ENCODE measurements at places on chromosomes 2 and 18. TPM values are rescaled to one million over a fixed set of nuclear protein-coding genes. Genes with fewer than 3 reads are reported as not detected.

- DNase-seq = no peak
Measured at GRCh38 chr2:8835279-8835678, 2.1 kb downstream of the KIDINS220 start.

DNA sequence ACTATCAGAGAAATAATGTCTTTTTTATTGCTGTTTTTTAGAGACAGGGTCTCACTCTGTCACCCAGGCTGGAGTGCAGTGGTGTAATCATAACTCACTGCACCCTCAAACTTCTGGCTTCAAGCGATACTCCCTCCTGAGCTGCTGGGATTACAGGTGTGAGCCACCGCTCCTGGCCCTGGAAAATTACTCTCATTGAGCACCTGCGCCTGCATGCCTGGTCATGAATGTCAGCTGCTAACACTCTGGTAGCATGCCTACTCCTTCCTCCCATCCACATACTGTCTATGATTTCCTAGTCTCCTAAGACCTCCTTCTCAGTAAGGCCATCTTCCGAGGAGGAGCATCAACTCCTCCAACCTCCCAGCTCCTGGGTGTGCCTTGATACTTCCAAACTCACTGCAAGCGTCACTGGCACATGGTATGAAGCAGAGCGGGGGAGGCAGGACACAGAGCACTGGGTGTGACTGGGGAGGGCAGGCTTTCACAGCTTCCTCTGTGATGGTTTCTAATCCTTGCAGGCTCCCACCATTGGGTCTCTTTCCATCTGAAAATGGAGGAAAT, 1.6 kb upstream of the MAP2 start:
- DNase-seq = no peak

GRCh38 chr18:3147935-3148554, 71.7 kb downstream of the MYOM1 start:
- no peak for DNase-seq

- DNase-seq = no peak
Measured at GRCh38 chr2:39433586-39434195, 3.4 kb downstream of the MAP4K3 start.

HRH4 gene
- total RNA-seq = 0.22 TPM
